Uterus (tissue), 4 donors: ENCODE measurements at places on chromosomes 13 and 19. TPM values are rescaled to one million over a fixed set of nuclear protein-coding genes. Genes with fewer than 3 reads are reported as not detected.

CCNA1 gene
- 1.9 TPM for total RNA-seq

DNA sequence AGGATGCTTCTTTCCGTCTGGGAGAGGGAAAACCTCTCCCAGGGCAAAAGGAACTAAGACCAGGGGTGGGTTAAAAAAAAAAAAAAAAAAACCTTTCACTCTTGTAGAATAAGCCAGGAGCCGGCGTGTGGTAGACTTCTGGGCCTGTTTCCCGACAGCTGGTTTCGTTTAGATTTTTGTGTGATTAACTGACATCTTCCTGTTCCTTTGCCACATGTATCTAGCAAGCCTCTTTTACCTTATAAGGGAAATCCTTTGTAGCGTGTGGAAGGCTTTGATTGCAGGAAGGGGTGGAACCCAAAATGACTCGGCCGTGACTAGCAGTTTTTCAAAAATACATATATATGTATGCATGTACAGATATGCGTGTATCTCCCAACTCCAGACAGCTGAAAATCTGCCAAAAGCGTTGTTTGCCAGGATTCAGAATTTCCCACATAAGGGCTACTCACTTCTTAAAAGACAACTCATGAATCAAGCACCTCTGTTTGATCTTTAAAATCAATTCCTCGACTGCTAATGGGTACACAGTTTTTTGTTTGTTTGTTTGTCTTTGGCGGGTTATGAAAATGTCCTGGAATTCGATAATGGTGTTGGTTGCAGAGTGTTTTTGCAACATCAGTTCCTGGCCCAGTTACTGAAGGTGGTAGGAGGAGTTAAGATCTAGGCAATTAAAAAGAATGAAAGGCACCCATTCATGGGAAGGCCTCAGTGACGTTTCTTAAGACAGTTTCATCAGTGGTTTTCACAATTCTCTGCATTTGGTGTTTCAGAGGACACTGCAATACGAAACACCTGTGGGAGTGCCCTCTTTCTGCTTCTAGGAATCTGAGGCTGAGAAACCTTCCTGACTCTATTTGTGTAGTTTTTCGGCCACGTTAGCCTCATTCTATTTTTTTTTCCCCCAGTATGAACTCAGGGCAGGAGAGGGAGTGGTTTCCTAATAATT lies 2.7 kb downstream of the TPM4 start:
- DNase-seq: peak; percentile 94

IGFL4 gene
- total RNA-seq: not detected

DNA sequence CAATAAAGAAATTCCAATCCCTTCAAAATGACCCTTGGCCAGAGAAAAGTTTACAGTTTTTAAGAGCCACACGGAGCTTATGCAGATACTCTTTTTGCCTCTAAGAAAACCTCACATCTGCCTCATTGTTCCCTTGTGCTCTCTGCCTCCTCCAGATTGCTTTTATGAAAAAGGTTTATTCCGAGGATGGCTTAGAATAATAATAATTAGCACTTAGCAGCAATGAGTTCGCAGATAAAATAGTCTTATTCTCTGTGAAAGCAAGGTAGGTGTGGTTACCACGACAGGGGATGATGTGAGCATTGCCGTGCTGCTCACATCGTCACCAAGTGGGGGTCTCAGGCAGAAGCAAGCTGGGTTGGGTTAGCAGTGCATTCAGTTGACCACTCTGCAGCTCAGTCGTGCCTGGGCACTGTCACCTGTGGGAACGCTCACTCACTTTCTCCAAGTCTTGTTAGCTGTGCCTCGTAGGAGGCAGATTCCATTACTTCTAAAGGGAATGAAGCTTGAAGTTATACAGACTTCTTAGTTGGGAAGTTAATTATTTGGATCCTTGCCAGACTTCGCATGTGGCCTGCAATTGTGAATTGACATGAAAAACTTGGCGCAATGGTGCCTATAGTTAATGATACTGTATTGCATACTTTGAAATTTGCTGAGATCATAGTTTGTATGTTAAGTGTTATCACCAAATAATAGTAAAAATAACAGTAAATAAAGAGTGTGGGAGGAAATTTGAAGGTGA lies 157.2 kb downstream of the MYO16 start:
- DNase-seq: no peak

GRCh38 chr13:114004420-114005205 lies 30.7 kb upstream of the C13orf46 start:
- DNase-seq: no peak

GPR12 gene
- not detected for total RNA-seq

DNA sequence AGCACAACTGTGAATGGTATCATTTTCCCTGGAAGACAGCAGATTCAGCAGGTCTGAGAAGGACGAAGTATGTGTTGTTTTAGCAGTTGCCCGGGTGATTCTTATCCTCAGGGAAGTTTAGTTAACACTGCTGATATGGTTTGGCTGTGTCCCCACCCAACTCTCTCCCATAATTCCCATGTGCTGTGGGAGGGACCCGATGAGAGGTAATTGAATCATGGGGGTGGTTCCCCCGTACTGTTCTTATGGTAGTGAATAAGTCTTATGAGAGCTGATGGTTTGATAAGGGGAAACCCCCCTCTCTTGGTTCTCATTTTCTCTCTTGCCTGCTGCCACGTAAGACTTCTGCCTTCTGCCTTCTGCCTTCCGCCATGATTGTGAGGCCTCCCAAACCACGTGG lies 81.0 kb upstream of the UBAC2 start:
- DNase-seq: no peak

SPRY2 gene
- 11.3 TPM for total RNA-seq

DNA sequence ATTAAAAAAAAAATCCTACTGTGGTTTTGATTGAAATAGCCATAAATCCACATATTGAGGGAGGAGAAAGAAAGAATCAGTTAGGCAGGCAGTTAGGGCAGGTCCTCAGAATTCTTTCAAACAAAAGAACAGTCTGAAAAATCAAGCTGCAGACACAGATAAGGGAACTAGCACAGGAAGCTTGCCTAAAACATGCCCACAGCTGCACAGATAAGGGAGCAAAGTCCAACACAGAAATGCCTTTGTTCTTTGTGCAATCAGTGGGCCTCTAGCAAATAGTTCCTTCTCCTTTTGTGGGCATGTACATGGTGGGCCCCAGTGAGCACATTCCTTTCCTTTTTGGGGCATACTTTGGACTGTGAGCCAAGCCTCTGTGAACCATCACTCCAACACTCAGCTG lies 42.7 kb downstream of the UTP14C start:
- DNase-seq: no peak

- no peak for DNase-seq
These were observed 9.6 kb downstream of the TGFB1 start for GRCh38 chr19:41344162-41344561.

DNA sequence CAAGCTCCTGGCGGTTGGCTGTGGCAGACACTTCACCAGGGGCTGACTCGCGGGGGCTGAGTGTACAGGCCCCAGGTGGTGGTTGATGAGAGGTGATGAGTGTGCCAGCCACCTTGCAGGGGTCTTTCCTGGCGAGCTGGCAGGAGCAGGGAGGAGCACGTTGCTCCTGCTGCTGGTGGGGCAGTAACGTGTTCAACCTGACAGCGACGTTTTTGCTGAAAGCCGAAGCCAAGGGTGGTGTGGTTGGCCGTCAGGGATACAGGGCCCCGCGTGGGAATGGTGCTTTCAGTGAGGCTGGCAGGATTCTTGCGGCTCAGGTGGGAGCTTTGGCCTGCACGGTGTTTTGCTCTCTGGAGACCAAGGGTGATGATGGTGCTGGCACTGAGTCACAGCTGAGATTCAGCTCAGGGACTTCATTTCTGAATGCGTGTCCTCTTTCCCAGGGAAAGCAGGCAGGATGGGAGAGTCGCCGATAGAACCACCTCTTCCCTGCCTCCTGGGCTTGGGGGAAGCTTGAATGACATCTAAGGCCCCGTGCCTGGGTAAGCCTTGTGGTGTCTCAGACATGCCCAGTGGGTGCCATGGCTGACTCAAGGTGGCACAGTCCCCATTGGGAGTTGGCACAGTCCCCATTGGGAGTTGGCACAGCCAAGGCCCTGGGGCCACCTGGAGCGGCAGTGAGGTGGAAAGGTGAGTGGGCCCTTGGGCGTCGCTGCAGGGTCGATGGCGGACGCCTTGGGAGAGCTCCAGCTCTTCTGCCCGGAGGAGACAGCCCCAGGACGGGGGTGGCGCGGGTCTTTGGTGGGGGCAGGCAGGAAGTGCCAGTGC lies 8.8 kb downstream of the DAZAP1 start:
- no peak for DNase-seq

GRCh38 chr19:42552086-42553065 lies 24.1 kb upstream of the CEACAM1 start:
- no peak for DNase-seq

- no peak for DNase-seq
These were observed 216.6 kb upstream of the SLC10A2 start for GRCh38 chr13:103282571-103283450.

DNA sequence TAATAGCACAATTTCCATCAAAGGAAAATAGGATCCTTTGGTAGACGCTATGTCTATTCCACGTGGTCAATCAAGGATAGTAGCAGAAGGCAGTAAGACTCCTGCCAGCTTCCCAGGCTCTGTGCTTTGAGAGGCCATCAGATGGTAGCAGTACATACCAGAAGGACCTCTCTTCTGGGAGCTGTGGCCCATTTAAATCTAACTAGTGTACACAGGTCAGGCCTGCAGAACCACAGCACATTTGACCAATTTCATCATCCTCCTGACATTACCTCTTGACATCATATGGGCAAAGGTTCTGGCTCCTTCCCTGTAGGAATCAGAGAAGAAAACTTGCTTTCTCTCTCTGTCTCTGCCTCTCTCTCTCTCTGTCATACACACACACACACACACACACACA lies 229.6 kb upstream of the HTR2A start:
- no peak for DNase-seq

CCL25 gene
- total RNA-seq: not detected

- no peak for DNase-seq
These were observed 2.8 kb downstream of the GSX1 start for GRCh38 chr13:27794921-27795717.

GRCh38 chr19:16115301-16116039 lies 3.8 kb downstream of the RAB8A start:
- DNase-seq: no peak
